LoVo (cell line): ENCODE measurements at places on chromosomes 13 and 19.

DNA sequence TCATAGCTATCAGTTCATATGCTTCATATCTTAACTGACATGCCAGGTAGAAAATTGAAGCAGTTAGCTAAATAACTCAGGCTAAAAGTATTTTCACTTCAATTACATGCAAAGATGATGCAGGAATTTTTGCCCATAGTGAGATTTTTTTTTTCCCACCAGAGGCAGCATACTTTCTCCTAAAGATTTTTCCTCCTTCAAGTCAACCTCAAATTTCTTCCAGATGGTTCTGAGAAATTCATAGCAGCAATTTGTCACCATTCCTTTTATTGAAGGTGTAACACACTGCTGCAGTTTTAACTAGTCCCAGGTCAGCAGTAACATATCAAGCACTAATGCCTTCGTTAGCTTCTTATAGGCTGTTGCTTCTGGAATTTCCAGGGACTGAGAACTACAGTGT lies 141.9 kb downstream of the SUCLA2 start:
- no peak for DNase-seq

DNA sequence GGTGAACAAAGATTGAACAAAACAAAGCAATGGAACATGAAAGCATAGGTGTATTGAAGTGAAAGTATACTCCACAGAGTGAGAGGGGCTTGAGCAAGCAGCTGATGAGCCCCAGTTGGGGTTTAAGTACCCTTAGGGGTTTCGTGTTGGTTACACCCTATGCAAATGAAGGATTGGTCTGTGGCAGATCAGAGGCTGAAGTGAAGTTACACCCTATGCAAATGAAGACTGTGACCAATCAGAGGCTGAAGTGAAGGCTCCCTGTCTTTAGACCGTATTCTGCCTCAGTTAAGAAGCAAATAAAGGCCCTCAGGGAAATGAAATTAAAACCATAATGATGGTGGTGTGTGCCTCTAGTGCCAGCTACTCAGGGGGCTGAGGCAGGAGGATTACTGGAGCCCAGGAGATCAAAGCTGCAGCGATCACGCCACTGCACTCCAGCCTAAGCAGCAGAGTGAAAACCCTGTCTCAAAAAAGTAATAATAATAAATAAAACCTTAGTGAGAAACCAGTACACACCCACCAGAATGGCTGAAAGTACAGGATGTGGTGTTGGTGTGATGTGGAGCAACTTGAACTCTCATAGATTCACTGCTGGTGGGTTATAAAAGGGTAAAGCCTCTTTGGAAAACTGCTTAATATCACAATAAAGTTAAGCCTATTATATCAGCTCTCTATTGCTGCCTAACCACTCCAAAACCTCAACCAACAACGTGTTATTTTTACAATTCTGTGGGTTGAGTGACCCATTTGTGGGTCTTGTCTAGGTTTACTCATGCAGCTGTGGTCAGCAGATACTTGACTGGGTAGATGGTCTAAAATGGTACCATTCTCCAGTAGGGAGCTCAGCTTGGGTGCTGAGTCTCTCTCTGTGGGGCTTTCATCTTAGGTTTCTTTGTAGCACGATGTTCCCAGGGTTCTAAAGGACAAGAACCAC lies 12.8 kb upstream of the UPF3A start:
- DNase-seq: no peak

DNA sequence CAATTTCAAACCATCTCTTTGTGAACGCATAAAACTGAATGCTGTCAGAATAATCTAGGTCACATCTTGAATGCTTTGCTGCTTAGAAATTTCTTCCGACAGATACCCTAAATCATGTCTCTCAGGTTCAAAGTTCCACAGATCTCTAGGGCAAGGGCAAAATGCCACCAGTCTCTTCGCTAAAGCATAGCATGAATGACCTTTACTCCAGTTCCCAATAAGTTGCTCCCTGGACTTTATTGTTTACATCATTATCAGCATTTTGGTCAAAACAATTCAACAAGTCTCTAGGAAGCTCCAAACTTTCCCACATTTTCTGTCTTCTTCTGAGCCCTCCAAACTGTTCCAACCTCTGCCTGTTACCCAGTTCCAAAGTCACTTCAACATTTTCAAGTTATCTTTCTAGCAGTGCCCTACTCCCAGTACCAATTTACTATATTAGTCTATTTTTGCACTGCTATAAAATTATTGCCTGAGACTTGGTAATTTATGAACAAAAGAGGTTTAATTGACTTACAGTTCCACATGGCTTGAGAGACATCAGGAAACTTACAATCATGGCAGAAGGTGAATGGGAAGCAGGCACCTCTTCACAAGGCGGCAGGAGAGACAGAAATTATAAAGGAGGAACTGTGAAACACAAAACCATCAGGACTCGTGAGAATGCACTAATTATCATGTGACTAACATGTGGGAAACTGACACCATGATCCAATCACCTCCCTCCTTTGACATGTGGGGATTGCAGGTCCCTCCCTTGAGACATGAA lies 77.0 kb downstream of the SPRY2 start:
- DNase-seq: no peak

GRCh38 chr19:37899966-37900365 lies 6.4 kb downstream of the WDR87 start:
- DNase-seq: no peak

DNA sequence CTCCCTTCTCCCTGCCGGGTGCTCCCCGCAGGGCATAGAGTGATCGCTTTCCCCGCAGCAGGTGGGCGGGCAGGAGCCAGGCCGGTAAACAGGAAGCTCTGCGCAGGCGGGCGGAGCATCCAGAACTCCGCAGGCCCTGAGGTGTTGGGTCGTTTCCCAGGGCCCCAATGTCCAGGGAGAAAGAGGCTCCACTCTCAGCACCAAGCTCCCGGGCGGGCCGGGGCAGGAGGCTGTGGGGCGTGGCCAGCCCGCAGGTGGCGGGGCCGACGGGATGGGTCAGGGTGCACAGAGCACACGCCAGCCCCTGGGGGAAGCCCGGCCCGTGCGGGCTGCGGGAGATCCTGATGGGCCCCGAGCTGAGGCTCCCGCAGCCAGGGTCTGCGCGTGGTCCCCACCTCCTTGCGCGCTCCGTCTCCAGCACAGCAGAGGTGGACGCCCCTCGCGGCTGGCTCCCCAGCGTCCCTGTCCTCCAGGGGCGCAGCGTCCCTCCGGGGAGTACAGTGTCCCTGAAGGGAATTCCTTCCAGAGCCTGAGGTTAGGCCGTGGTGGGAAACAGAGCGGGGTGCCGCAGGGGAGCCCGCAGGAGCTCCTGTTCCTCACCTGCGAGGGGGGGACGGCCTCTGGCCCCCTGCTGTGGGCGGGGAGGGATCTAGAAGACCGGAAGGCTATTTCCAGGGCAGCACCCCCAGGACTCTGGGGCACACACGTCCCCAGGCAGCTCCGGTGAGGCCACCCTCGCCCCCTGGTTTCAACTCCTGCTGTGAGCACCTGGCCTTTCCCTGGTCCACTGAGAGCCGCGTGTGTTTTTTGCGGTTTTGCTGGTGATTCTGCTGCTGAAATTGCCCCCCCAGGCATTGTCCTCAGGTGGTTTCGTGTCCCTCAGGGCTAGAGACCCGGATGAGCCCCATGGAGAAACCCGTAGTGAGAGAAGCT lies 12.2 kb downstream of the PIP5K1C start:
- DNase-seq: no peak

GRCh38 chr13:25840931-25841330 lies 210.9 kb downstream of the SHISA2 start:
- no peak for DNase-seq

- no peak for DNase-seq
These were observed 429.9 kb downstream of the SPRY2 start for GRCh38 chr13:79910875-79911540.

DNA sequence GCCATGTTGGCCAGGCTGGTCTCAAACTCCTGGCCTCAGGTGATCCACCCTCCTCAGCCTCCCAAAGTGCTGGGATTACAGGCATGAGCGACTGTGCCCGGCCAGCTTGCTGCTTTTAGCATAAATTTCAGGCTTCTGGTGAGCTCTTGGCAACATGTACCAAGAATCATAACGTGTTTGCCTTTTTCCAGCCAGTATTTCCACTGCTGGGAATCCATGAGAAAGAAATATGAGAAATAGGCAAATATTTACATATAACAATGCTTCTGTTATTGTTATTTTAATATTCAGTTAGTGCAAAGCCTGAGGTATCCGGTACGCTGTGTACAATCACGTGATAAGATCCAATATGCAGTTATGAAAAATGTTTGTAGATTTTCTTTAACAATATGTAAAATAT lies 29.2 kb upstream of the CERS4 start:
- no peak for DNase-seq

DNA sequence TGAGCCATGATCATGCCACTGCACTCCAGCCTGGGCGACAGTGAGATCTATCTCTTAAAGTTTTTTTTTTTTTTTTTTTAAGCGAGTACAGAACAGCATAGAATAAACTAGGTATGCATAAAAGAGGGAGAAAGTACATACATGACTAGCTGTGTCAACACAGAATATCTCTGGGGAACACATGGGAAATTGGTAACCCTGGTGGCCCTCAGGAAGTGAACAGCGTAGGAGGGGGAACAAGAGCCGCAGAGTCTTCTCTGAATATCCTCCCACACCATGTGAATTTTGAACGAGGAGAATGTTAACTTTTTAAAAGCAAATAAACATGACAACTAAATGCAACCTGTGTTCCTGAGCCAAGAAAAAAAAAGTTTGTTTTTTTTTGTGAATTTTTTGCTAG lies 15.2 kb downstream of the PHLDB3 start:
- no peak for DNase-seq

DNA sequence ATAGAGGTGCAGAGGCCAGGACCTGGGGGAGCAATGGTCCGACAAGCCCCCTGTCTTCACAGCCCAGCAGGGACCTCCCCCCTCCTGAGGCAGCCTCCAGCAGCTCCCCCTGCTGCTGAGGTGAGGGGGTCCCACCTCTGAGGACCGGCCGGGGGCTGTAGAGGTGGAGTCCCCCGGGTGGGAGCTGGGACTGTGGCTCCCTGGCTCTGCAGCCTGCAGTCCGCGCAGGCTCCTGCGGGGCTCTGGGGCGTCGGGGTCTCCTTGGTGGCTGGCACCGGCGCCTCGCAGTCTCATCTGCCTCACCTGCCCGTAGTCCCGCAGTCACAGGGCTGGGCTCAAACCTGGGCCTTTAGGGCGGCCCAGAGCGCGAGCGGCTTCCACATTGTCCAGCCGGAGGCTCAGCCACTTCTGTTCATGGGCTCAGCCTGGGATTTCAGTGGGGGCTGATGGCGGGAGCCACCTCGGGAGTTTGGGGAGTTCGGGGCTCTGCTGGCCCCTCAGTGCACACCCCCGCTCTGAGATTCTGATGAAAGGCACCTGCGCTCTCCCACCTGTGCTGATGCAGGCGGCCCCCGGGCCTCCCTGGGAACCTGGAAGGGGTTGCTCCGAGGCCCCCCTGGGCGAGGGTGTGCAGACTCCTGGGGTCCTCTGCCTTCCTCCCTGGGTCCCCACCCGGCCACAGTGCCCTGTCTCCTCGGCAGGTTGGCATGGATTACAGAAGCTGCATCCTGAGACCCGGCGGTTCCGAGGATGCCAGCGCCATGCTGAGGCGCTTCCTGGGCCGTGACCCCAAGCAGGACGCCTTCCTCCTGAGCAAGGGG lies 7.0 kb upstream of the ZNF554 start:
- no peak for DNase-seq

- DNase-seq: no peak
These were observed 6.8 kb downstream of the TRAPPC6A start for GRCh38 chr19:45171211-45171623.

DNA sequence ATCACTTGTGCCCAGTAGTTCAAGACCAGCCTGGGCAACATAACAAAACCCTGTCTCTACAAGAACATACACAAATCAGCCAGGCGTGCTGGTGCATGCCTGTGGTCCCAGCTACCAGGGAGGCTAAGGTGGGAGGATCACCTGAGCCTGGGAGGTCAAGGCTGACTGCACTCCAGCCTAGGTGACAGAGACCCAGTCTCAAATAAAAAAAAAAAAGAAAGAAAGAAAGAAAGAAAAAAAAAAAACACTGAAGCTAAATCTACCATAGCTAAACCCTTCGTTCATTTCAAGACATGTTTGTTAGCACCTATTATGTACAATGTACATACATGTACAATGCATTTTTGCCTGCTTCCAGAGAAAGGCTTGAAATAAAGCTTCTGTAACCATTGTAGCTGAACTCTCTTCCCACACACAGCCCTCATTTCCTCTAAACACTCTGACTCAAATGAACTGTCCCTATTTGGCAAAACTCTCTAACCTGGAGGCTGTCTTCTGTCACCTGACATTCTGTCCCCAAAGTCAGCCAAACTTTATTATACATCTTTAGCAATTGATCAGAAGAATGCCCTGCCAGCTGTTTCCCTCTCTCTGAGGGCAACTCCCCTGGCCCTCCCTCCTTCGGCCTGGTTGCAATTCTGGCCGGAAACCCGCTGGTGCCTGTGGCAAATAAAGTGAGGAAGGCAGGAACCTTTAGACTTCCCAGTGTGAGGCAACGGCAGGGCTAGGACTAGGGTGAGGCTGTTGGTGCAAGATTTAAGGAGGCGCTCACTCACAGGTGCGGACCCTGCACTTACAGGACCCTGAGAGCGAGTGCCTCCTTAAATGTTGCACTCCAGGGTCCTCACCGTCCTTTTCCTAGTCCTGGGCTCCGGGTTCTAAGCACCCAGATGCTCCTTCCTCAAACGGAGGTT lies 1.8 kb downstream of the ETHE1 start:
- peak; percentile 86 for DNase-seq

DNA sequence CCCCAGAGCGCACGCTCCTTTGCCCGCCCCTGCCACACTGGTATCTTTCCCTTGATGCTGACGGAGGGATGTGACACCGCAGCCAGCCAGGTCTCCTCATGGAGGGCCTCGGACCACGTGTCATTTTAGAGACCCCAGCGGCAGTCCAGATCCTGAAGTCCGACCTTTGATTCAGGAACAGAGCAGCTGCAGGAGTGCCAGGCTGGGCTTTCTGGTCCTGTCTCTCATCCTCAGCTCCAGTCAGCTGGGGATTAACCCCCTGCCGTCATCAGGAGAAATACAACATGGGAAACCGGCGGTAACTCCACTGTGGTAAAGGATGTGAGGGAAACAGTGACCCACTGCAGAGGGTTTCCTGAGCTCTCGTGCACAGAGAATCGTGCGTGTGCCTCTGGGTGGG lies 140.6 kb downstream of the SIPA1L3 start:
- no peak for DNase-seq

- no peak for DNase-seq
These were observed 8.0 kb downstream of the TMEM91 start for GRCh38 chr19:41384351-41384750.

- DNase-seq: no peak
These were observed 54.1 kb downstream of the MRPL57 start for GRCh38 chr13:21230516-21230915.

DNA sequence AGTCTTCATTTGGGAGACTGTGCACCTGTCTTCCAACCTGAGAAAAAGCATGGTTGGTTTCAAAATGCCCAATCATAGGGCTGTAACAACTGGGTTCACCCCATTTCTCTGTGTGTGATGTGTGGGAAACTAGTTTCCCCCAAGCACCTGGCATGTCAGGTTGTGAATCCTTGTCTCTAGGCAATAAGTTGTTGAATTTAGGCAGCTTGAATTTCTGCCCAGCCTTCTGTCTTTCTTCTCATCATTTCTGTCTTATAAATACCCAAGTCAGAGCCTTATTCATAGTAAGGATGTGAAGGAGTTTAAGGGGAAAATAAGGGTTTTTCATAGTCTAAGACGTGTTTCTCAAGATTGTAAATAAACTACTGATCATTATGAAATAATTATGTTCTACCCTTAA lies 170.7 kb upstream of the RNF113B start:
- no peak for DNase-seq
